ENCODE measurements at places on chromosomes 11 and 22. TPM values are rescaled to one million over a fixed set of nuclear protein-coding genes. Genes with fewer than 3 reads are reported as not detected.
A peak's percentile ranks its signal among the peaks of the same experiment; 100 is the strongest.

DNA sequence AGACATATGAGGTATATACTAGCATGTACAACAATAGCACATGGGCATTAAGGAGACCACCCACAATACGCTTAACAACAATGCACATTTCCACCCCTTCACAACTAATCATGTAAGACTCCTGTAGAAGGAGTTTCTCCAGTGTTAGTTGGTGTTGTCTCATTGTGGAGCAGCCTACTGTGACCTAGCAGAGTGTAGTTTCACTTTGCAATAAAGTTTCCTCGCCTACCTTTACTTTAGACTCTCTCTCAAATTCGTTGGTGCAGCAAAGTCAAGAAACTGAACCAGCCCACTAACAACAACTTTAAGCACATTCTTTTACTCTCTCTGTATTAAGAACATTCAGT lies 863.6 kb downstream of the FAM181B start:
- no peak for DNase-seq

GRCh38 chr11:64306876-64307622 lies 1.7 kb downstream of the ESRRA start:
- DNase-seq, result peak; percentile 85

GRCh38 chr11:131584785-131585592 lies 214.6 kb downstream of the NTM start:
- no peak for DNase-seq

DNA sequence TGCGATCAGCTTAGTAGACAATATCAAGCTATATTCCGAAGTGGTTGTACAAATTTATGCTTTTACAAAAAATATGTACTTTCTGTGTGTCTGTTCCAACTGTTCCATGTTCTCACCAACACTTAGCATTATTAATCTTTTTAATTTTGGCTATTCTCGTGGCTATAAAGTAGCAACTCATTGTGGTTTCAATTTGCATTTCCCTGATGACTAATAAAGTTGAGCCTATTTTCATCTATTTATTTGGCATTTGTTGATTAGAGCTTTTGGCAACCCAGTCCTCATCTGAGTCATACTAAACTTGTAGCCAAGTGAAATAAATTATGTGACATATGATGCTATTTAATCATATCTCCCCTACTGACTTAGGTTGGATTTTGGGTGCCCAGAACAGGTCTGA lies 115.9 kb downstream of the FBXO7 start:
- DNase-seq, result no peak

Gene OR6A2
- 0.25 TPM for total RNA-seq

GRCh38 chr22:26674211-26675190 lies 17.1 kb downstream of the MIAT start:
- DNase-seq, result no peak

DNA sequence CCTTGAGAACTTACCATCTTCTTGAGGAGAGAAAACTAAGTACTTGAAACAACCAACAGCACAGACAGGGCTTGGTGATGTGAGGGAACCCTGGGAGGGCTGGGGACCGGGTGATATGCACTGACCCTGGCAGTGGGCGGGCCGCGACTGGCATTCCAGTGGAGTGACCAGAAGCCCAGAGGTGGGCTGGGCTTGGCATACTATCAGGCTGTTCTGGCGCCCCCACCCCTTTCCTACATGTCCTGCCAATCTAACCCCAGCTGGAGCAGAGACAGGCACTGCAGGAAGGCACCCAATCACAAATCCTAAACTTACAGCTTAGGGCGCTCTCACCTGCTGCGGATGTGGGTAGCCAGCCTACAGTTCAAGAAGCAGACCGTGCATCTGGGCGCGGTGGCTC lies 54.0 kb upstream of the GCAT start:
- DNase-seq, result no peak

DNA sequence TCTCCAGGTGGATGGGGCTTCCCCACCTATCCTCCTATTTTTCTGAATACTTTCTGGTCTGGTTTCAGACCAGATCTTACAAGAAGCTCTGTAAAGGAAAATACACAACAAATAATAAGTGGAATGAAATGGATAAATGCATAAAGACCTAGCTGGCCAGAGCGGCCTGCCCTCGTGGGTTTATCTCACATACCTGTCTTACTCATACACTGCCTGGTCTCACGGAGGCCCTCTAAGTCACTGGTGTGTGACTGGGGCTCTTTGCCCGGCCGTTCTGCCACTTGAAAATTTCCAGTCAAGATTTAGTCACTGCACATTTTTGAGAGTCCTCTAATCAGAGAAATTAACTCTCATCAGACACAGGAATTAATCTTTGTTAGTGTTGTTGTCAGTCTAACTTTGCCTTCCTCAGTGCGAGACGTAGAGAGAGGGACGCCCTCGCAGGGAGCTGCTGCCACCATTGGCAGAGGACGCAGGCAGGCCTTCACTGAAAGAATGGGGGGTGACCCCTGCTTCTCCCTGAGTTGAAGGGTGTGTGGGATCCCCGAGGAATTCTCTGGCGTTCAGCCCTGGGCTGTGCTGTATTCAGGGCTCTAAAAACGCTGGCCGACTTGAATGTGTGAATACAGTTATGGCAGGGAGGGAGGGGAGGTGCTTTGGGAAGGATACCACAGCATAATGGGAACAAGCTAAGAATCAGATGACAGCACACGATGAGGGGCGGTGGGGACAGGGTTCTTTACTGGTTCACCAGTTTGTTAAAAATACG lies 46.3 kb upstream of the CADM1 start:
- DNase-seq, result no peak

GRCh38 chr11:126817096-126817495 lies 183.5 kb downstream of the KIRREL3 start:
- DNase-seq, result no peak

DNA sequence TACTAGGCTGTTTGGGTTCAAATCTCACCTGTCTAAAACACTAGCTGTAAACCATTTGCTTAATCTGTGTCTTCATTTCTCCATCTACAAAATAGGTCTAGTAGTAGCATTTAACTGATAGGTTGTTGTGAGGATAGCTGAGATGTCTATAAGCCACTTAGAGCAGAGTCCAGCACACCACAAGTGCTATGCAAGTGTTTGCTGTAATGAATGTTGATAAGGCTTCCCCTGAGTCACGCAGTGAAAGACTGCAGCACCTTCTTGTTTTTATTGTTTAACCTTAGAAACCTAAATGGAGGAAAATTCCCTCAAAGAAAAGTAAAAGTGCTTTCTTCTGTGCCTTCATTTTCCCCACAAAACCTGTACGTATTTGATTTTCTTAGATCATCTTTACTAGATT lies 23.1 kb upstream of the LDHA start:
- no peak for DNase-seq

Gene MEI1
- total RNA-seq, result 14.6 TPM

GRCh38 chr11:85431319-85431718 lies 195.8 kb downstream of the DLG2 start:
- DNase-seq, result no peak

DNA sequence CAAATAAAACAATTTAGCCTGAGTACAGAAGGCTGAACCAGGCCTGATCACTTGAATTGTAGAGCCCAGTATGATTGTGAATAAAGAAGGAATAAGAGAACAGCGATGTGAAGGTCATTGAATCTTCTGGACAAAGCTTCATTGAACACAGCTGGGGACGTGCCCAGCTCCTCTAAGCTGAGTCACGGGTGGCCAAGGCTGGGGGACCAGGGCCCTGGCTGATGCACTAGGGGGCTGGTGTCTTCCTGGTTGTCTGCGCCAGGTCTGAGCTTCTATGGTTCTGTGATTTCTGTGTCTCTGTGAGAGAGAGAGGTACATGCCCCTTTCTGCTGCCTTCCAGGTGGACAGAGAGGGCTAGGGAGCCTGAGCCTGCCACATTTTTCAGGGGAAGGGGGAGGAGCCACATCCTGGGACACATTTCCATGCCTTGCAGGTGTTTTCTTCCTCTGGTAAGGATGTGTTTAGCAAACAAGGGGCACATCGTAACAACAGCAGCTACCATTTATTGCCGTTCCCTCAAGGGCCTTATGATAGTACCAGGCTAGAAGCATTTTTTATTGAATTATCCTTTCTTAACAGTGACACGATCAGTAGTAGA lies 135.7 kb downstream of the C11orf91 start:
- no peak for DNase-seq

DNA sequence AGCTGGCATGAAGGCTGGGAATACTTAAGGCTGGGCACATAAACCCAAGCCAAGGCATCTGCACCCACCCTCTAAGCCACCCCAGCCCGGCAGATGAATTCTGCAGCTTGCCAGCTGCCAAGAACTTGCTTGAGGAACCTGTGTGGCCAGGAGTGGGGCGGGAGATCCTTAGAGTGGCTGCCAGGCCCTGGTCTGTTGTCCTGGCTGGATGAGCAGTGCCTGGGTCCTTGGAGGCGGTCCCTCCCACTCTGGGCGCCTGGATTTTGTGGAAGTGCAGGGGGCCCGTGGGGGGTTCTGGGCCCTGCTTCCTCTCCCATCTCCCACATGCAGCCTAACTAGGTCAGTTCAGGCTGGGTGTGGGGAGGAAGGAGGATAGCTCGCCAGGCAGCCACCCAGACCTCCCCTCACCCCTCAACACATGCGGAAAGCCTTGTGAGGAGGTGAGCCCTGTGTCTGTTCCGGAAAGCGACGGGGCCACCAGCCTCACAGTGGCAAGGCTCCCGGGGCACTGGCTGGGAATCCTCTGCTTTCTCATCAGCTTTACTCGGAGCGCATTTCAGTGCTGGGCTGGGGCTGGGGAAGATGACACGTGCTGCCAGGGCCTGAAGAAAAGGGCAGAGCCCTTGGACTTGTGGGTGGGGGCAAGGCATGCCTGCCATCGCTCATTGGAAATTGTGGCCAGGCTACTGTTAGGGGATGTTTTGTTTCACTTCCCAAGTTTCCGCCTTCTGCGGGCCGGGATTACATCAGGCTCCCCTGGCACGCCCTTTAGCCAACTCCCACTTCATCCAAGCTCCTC lies 8.4 kb downstream of the DAGLA start:
- DNase-seq, result no peak

- peak; percentile 81 for DNase-seq
These were observed 41.0 kb upstream of the APLNR start for GRCh38 chr11:57277845-57278720.

GRCh38 chr22:28792491-28793383 lies 7.6 kb downstream of the XBP1 start:
- no peak for DNase-seq

DNA sequence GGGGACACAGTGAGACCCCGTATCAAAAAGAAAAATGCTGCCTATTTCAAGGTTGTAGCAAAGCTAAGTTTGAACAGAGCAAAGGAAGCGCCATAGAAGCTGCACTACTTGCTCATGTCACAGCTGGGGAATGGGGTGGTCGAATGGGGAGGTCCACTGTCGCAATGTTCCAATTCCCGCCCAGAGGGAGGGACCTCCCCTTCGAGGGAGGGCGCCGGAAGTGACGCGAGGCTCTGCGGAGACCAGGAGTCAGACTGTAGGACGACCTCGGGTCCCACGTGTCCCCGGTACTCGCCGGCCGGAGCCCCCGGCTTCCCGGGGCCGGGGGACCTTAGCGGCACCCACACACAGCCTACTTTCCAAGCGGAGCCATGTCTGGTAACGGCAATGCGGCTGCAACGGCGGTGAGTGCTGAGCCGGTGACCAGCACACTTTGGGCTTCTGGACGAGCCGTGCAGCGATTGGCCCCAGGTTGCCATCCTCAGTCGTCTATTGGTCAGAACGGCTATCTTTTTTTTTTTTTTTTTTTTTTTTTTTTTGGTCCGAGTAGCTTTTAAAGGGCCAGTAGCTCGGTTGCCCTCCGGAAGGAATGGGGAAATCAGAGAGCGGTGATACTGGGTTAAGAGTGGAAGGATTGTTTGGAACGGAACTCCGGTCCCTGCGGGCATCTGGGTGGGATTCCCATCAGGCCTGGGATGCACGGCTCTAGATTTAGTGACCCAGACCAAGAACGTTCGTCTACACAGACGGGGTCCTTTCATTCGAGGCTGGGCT lies at the start of gene HMBS:
HMBS (plus strand) TSS at position 219 of the 774 bp plus-strand sequence; CDS start at position 372, 153 bp downstream.
- peak; percentile 97 for DNase-seq

GRCh38 chr11:5712507-5712906 lies 22.9 kb downstream of the TRIM22 start:
- no peak for DNase-seq

Gene CYP2D6
- 3.2 TPM for total RNA-seq

DNA sequence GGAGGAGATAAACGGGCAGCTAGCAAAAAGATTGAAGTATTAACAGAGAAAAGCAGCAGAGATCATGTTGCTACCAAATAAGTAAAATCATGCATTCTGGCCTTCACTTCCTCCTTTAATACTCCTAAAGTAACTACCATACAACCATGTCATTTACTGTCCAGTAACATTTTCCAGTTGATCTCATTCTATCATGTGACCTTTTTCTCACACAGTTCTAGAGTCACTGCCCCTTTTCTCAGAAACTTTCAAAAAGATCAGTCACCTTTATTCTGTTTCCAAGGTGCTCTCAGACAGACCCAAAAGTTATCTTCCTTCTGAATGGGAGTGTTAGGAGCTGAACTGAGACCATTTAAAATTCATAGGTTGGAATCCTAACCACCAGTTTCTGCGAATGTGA lies 984.4 kb downstream of the FAM181B start:
- DNase-seq, result no peak

GRCh38 chr11:134164490-134165370 lies 59.0 kb downstream of the NCAPD3 start:
- no peak for DNase-seq

- DNase-seq, result no peak
These were observed 38.1 kb downstream of the NUP50 start for GRCh38 chr22:45201678-45202332.

- DNase-seq, result peak; percentile 90
These were observed at the start of gene ADM for GRCh38 chr11:10304495-10305261. ADM (plus strand) TSS chr11:10305073; CDS start chr11:10305701, 628 bp downstream.

GRCh38 chr11:109847621-109848020 lies 245.6 kb upstream of the ZC3H12C start:
- DNase-seq, result no peak

Gene ANGPTL5
- not detected for total RNA-seq

DNA sequence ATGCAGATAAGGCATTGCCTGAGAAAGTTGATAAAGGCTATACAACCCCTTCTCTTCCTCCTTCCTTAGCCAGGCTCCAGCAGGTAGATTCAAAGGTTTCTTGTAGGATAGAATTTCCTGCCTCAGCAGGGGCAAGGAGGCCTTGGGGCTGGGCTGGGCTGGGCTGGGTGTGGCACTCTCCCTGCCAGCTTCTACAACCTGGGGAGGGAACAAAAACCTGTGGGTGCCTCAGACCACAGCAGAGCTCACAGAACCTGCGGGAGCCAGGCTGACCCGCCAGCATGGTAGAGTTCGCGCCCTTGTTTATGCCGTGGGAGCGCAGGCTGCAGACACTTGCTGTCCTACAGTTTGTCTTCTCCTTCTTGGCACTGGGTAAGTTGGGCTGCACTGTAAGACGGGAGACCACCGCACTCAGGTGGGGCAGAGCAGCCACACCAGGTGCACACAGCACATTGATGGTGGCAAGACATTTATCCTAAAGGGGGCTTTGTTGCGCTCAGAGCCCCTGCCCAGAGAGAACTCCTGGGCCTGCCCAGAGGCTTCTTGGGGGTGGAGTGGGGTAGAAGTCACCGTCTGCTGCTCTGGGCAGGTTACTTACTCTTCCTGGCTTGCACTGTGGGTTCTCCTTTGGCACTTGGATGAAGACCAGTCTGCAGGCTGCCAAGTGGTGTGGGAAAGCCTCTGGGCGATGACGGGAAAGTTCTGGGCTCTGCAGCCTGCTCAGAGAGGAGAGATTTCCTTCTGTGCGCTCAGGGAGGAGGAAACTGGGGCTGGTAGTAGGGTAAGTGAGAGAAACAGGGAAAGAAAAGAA lies at the start of gene MOGAT2:
MOGAT2 (plus strand) TSS at position 231 of the 811 bp plus-strand sequence; CDS start at position 282, 51 bp downstream.
- DNase-seq, result no peak
